ENCODE measurements at places on chromosomes 1 and 21.

DNA sequence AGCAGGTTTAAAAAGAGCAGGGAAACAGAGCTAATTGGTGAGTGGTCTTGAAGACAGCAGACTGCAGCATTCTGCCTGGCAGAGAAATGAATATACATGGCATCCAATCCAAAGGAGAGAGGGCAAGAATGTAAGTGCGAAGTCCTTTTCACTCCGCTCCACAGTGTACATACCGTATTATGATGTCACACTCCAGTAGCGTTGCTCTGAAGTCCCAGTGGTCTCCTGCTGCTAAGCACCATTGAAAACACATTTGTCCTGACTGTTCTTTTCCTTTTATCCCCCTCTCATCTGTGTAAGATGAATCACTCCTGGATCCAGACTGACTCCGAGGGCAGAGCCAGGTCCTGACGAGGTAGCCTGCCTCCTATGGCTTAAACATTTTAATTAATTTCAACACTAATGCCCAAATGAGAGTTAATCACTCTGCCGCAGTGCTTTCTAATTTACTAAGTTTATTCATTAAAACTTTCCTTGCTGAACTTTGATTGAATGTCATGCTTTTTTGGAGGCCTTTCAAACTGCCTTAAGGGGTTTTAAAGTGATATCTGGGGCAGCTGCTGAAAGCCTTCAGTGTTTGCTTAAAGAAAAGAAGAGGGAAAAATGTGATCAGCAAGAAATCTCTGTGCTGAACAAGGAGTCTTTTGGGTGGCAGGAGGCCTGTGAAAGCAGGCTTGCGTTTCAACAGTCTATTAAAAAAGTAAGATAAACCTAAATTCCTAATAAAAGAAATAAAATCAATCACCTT is 227.2 kb downstream of the ATG4C start:
- no peak for DNase-seq
- H3K4me1 ChIP-seq: no peaks in the 10 kb centered on the region

GRCh38 chr1:240522122-240522822 is 89.7 kb downstream of the GREM2 start:
- H3K27me3 ChIP-seq: no peaks in the 10 kb centered on the region
- no peaks in the 10 kb centered on the region for H3K4me1 ChIP-seq
- no peak for DNase-seq
- no peak overlapping the region for H3K4me3 ChIP-seq

GRCh38 chr1:98030483-98030882 is 109.6 kb upstream of the DPYD start:
- H3K4me3 ChIP-seq: no peak overlapping the region
- H3K4me1 ChIP-seq: no peaks in the 10 kb centered on the region
- H3K27ac ChIP-seq: no peak overlapping the region
- no peaks in the 10 kb centered on the region for H3K27me3 ChIP-seq
- DNase-seq: no peak
- no peaks in the 10 kb centered on the region for H3K36me3 ChIP-seq

- peak overlapping the region; percentile 49 for H3K27ac ChIP-seq
- peaks cover 40% of the 10 kb centered on the region for H3K4me1 ChIP-seq
Measured at GRCh38 chr1:235336903-235337302, 8.5 kb downstream of the GGPS1 start.

DNA sequence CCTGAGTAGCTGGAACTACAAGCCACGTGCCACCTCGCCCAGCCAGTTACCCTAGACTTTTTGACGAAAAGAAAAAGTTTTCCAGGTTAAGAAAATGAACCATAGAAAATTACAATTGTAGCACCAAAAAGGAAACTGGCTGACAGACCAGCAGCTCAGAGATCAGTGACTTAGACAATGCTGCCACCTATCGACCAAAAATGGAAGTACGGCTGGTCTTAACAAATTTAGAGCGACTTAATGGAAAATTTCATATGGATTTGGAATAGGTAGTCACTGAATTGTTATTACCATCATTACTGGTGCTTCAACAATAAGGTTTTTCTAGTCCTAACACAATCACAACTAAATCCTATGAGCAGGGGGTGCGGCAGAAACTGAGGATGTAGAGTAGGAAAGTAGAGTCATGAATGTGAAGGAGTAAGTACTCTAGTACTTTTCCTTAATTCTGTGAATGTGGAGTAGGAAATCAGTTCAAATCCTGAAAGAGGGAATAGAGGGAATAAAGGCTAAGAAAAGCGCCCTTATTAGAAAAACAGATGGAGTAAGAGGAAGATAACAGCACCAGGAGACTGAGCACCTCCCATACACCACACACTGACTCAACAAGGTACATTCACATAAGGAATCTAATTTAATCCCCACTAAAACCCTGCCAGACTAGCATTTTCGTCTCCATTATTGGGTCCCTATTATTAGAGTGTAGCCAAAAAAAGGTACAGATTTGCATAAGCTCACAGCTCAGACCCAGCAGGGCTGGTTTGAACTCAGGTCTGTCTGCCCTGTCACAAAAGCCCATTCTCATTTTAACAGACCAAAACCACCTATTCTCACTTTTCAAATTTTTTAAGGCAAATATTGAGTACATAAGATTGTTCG is 37.9 kb upstream of the MGST3 start:
- peak; percentile 72 for DNase-seq
- no peaks in the 10 kb centered on the region for H3K36me3 ChIP-seq
- no peak overlapping the region for H3K4me3 ChIP-seq

DNA sequence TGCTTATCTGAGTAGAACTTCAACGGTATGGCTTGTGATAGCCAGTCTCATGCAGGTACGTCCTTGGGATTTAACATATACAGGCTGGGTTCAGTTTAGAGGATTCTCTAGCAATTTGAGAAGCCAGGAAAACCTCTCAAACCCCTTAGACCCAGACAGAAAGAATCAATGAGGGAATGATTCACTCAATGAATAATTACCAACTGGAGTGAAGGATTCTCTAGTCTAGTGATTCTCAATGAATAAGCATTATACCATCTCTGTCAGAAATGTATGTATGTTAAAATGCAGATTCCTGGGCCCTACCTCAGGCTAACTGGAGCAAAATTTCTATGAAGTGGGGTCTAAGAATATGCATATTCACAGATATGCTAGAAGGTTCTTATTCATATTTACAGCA is 54.5 kb upstream of the APP start:
- H3K4me3 ChIP-seq: no peak overlapping the region
- H3K27ac ChIP-seq: no peak overlapping the region
- DNase-seq: no peak
- H3K4me1 ChIP-seq: no peaks in the 10 kb centered on the region

GRCh38 chr21:33290441-33290840 is 24.3 kb downstream of the IL10RB start:
- no peak overlapping the region for H3K27ac ChIP-seq
- no peak for DNase-seq
- H3K4me1 ChIP-seq: peaks cover 13% of the 10 kb centered on the region
- H3K27me3 ChIP-seq: no peaks in the 10 kb centered on the region

- peaks cover 6% of the 10 kb centered on the region for H3K36me3 ChIP-seq
- DNase-seq: no peak
- peaks cover 7% of the 10 kb centered on the region for H3K4me1 ChIP-seq
- H3K4me3 ChIP-seq: no peak overlapping the region
- no peak overlapping the region for H3K27ac ChIP-seq
Measured at GRCh38 chr1:232983375-232983774, 33.0 kb downstream of the NTPCR start.

DNA sequence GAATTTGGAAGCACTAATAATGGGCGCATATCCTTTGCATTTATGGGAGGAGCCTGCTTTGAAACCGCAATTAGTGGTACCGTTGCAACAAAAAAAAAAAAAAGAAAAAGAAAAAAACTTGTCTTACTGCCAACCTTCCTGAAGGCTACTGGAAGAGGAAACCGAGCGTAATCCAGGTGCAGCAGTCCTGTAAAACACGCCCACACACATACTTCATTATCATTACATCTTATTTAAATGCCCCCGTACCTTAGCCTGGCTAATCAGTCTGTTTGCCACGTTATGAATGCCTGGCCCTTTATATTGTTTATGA is 686 bp upstream of the ZNF281 start:
- peak overlapping the region; percentile 87 for H3K4me3 ChIP-seq
- peaks cover 36% of the 10 kb centered on the region for H3K4me1 ChIP-seq
- no peaks in the 10 kb centered on the region for H3K27me3 ChIP-seq
- H3K27ac ChIP-seq: peak overlapping the region; percentile 88
- no peaks in the 10 kb centered on the region for H3K36me3 ChIP-seq

DNA sequence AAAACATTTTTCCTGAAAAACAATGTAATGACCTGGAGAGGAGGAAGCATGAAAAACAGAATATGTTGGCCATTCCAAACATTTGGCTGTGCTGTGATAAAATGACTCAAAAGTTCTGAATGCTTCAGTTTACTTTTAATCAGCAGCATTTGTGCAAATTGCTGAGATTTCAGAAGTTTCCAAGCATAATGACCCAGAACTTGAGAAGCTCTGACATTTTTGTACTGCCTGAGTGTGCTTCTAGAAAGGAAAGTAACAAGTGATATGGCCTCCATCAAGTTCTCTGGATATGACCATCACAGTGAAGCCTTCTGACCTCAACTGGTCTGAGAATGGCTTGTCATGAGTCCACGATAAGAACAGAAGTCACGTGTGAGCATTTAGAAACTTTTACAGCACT is 283.4 kb upstream of the ZRANB2 start:
- H3K27me3 ChIP-seq: no peaks in the 10 kb centered on the region
- H3K4me3 ChIP-seq: no peak overlapping the region
- H3K4me1 ChIP-seq: no peaks in the 10 kb centered on the region

GRCh38 chr1:116308276-116308675 is 64.8 kb upstream of the ATP1A1 start:
- H3K36me3 ChIP-seq: no peaks in the 10 kb centered on the region
- no peaks in the 10 kb centered on the region for H3K27me3 ChIP-seq
- H3K27ac ChIP-seq: no peak overlapping the region

GRCh38 chr1:82775406-82776000 is 974.8 kb downstream of the ADGRL2 start:
- no peak for DNase-seq
- H3K27ac ChIP-seq: no peak overlapping the region
- H3K27me3 ChIP-seq: no peaks in the 10 kb centered on the region
- H3K36me3 ChIP-seq: no peaks in the 10 kb centered on the region

- no peak overlapping the region for H3K4me3 ChIP-seq
- H3K27ac ChIP-seq: no peak overlapping the region
- no peak for DNase-seq
- no peaks in the 10 kb centered on the region for H3K27me3 ChIP-seq
- peaks cover 3% of the 10 kb centered on the region for H3K4me1 ChIP-seq
Measured at GRCh38 chr1:18556364-18556763, 74.3 kb upstream of the PAX7 start.

- DNase-seq: no peak
- H3K4me3 ChIP-seq: no peak overlapping the region
- no peaks in the 10 kb centered on the region for H3K36me3 ChIP-seq
- peaks cover 22% of the 10 kb centered on the region for H3K4me1 ChIP-seq
- no peaks in the 10 kb centered on the region for H3K27me3 ChIP-seq
Measured at GRCh38 chr1:235851939-235852338, 14.8 kb downstream of the LYST start.

DNA sequence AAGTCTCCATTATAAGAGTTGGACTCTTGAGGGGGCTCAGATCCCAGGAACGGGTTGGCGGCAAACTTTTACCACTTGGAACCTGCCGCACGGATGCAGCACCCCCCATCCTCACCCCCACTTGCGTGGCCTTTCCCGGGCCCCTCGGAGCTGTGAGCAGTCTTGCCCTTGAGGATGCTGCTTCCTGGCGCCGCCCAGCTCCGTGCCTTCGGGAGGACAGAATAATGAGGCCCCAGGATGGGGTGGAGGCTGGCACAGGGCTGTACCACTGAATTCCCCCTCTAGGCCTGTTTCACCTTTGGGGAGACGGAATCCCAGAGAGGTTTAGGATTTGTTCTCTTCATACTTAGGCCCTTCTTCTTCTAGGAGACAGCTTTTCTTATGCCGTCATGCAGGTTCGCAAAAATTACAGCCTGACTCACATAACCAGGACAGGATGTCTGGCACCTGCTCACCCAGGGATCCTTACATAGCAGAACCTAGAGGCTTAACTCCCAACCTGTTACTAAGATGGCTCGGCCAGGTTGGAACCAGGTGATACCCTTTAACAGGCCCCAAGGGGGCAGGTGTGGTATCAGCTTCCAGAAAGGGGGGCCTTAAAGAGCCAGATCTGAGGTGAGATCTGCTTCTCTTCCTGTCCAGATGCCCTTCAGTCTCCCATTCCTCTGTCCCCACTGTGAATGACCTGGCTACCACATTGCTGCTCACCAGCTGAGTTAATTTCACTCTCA is 1.5 kb downstream of the TRNP1 start:
- H3K27ac ChIP-seq: no peak overlapping the region
- no peaks in the 10 kb centered on the region for H3K36me3 ChIP-seq
- no peak overlapping the region for H3K4me3 ChIP-seq
- H3K4me1 ChIP-seq: peaks cover 13% of the 10 kb centered on the region
- DNase-seq: no peak

DNA sequence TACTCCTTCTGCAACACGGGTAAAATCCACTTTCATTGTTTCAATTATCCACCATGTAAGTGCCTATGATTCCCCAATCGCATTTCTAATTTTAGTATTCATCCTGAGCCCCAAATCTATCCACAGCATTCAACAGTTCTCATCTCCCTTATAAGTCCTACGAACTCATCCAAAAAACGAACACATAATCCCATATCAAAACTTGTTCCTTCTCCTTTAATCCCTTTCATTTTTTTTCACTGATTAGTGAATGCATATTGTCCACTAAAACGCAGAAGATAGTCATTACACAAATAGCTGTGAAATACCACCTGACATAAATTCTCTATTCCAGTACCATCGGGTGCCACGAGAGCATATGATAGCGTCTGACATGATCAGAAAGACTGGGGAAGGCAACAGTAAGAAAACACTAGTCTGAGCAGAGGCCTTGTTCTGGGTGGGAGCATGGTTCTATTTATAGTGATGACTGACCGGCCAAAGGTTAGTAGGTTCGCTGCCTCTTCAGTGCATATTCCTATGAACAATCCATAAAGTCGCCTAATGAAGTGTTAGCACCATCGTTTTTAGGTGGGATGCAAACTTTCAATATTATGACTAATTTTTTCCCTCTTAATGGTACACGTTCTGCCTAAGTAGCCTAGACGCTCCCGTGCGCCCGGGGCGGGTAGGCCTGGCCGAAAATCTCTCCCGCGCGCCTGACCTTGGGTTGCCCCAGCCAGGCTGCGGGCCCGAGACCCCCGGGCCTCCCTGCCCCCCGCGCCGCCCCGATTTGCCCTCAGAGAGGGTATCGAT is 648 bp downstream of the ATP5PF start:
- H3K36me3 ChIP-seq: peaks cover 12% of the 10 kb centered on the region
- peaks cover 42% of the 10 kb centered on the region for H3K4me1 ChIP-seq
- DNase-seq: no peak
- H3K27ac ChIP-seq: peak overlapping the region; percentile 91

- no peaks in the 10 kb centered on the region for H3K36me3 ChIP-seq
- no peaks in the 10 kb centered on the region for H3K27me3 ChIP-seq
- no peak overlapping the region for H3K4me3 ChIP-seq
Measured at GRCh38 chr21:36551731-36552433, 72.0 kb upstream of the CLDN14 start.

GRCh38 chr1:18482721-18483425 is 2.1 kb downstream of the KLHDC7A start:
- no peak for DNase-seq
- H3K36me3 ChIP-seq: no peaks in the 10 kb centered on the region
- H3K27ac ChIP-seq: no peak overlapping the region
- H3K27me3 ChIP-seq: no peaks in the 10 kb centered on the region

DNA sequence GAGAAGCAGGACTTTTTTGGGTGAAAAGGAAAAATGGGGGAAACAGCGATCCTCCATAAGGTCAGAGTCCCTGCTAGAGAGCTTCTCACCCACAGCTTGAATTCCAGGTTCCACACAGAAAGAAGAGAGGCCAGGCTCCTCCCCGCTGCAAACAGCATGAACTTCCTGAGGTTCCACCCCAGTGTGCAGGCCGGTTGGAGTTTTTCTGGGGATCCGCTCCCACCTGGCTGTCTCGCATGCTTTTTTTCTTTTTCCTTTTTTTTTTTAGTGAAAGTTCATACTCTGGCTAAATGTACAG is 595.1 kb upstream of the ZP4 start:
- H3K4me1 ChIP-seq: no peaks in the 10 kb centered on the region
- no peak overlapping the region for H3K27ac ChIP-seq
- no peak overlapping the region for H3K4me3 ChIP-seq
- no peaks in the 10 kb centered on the region for H3K36me3 ChIP-seq
